Melanocyte of skin (primary cell): ENCODE measurements at places on chromosomes 4 and X. TPM values are rescaled to one million over a fixed set of nuclear protein-coding genes. Genes with fewer than 3 reads are reported as not detected.

The SCML2 gene
- total RNA-seq = 1.00 and 1.2 TPM in 2 replicates

The TCP11X1 gene
- total RNA-seq = not detected in 2 replicates

The CASK gene
- 20.3 and 25.1 TPM in 2 replicates for total RNA-seq

The CDKL5 gene
- 3.1 and 4.4 TPM in 2 replicates for total RNA-seq

The F8A2 gene
- not detected in 2 replicates for total RNA-seq

The PCDH10 gene
- total RNA-seq = not detected in 2 replicates

The CCDC110 gene
- 1.7 and 1.8 TPM in 2 replicates for total RNA-seq

The NWD2 gene
- total RNA-seq = not detected in 2 replicates

The PCDH7 gene
- 16.3 and 29.0 TPM in 2 replicates for total RNA-seq

The NHSL2 gene
- total RNA-seq = not detected in 2 replicates

The USP26 gene
- total RNA-seq = not detected in 2 replicates

The FAM149A gene
- 17.4 and 20.3 TPM in 2 replicates for total RNA-seq
